Cerebellar nuclear complex (tissue), 1 donor: ENCODE measurements at places on chromosomes 1 and 21.

- DNase-seq: no peak
These were observed 158.4 kb upstream of the BACE2 start for GRCh38 chr21:41009398-41010100.

- no peak for DNase-seq
These were observed 47.0 kb downstream of the CYP2J2 start for GRCh38 chr1:59879574-59879973.

DNA sequence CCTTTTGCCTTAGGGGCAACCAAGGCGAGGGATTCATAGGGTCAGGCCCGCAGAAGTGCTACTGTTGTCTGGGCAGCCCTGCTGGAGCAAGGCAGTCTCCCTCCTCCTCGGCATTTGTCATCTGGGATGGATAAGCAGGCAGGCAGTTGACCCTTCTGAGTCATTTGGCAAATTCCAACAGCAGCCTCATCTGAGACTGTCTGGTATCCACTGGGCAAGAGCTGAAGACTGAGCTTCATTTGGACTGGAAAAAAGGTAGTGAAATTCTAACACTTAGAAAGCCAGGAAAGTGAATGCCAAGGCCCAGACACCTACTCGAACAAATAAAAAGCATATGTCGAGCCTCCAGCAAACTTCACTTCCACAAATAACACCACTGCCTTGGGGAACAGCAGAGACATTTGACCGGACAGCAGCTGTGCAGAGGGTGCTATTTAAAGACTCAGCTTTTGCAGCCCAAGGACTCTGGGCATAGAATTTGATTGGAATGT lies 4.0 kb upstream of the ZBTB40 start:
- DNase-seq: no peak

- no peak for DNase-seq
These were observed 25.2 kb downstream of the PPP2R5A start for GRCh38 chr1:212310383-212310782.

DNA sequence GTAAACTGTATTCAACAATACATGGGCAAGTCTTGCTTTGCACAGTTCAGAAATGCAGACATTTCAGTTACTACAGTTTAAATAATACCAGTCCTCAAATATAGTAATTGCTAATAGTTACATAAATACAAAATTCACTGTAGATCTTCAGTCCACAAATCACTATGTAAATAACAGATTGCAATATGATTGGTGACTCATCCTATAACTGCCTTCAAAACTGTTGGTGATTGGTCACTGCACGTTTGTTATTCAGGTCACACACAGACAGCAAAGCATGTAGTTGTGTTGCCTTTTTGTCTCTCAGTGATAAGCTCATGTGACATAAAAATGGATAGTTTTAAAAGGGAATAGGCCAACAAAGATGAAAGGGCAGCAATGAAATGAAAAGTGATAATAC lies 186.5 kb upstream of the CTTNBP2NL start:
- DNase-seq: no peak

GRCh38 chr1:203252678-203253077 lies 23.2 kb upstream of the CHIT1 start:
- no peak for DNase-seq

- DNase-seq: no peak
These were observed 2.7 kb upstream of the MYCBP start for GRCh38 chr1:38875811-38876210.

DNA sequence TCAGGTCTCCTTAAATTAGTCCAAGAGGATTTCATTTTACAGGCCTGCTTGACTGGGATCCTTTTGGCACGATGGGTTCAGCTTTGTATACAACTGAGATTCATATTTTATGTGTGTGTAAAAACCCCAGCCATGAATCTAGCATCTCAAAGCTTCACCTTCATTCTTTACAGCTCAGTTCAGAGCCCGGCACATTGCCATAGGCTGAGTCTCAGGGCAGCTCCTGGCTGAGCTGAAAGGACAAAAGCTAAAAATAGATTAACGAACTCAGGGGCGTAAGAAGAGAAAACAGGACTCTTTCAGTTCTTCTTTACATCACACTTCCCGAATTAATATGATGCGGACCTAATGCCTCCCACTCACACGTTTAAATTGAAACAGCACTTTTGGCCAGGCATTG lies 262.8 kb upstream of the PBX1 start:
- DNase-seq: no peak

- no peak for DNase-seq
These were observed 37.2 kb downstream of the DNTTIP2 start for GRCh38 chr1:93841771-93842170.

DNA sequence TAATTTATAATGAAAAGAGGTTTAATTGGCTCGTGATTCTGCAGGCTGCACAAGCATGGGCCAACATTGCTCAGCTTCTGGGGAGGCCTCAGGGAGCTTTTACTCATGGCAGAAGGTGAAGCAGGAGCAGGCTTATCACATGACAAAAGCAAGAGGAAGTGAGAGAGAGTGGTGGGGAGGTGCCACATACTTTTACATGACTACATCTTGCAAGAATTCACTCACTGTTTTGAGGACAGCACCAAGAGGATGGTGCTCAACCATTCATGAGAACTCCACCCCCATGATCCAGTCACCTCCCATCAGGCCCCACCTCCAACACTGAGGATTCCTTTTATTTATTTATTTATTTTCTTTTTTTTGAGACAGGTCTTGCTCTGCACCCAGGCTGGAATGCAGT lies 5.5 kb upstream of the PLEKHM2 start:
- DNase-seq: no peak

DNA sequence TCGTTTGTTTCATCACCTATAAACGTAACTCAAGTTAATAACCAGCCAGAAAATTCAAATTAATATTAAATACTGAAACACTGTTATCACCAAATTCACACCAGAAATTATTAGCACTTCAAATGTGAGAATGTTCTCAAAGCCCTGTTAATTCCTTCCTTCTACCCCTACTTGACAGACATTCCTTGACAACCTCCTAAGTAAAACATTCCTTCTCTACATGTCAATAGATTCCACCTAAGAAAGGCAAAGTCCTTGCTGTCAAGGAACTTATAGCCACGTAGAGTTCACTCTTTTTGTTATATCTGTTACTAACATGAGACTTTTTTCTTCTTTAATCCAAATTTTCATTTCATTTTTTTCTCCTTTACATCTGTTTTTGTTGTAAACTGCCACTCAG lies 441.5 kb downstream of the SMYD3 start:
- no peak for DNase-seq

- DNase-seq: no peak
These were observed 37.4 kb upstream of the SAMD11 start for GRCh38 chr1:886311-886710.

DNA sequence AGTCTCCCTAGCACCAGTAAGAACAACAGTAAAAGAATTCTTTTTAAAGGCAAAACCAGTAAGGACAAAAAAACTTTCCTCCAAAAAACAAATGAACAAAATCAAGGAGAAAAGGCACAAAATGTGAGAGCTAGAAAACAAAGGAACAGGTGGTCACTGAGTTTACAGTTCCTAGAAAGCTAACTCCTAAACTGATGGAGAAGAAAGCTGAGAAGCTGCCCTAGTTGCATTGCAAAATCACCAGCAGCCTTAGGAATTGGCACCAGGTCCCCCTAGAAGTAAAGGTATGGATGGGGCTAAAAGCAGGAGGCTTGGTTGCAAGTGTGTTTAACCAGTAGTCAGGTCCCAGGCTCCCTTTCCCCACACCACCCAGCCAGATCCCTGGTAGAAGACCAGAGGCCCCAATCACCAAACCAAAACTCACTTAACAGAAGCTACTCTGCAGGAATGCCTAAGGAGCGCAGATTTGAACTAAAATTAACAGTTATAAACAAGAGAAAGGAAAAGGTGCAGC lies 47.6 kb downstream of the RAB3GAP2 start:
- DNase-seq: no peak

GRCh38 chr1:61387829-61388228 lies 305.5 kb downstream of the NFIA start:
- no peak for DNase-seq

GRCh38 chr1:163069142-163069541 lies at the start of gene RGS4:
RGS4 (plus strand) TSS chr1:163069361; CDS start chr1:163069485, 124 bp downstream.
- DNase-seq: no peak

DNA sequence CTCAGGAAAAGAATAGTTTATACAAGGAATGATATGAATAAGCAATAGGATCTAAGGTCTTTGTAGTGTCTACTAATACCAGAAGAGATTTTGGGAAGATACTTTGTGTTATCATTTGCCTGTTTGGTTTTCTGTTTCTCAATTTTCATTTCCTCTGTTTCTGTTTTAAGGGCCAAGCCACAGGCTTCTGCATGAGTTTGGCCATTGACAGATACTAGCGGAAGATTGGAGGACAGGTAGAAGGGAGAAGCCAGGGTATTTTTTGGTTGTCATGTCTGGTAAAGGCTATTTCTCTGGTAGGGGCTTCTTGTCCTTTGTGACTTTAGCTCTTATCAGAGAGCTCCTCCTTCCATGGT lies 51.4 kb downstream of the HS2ST1 start:
- DNase-seq: no peak

DNA sequence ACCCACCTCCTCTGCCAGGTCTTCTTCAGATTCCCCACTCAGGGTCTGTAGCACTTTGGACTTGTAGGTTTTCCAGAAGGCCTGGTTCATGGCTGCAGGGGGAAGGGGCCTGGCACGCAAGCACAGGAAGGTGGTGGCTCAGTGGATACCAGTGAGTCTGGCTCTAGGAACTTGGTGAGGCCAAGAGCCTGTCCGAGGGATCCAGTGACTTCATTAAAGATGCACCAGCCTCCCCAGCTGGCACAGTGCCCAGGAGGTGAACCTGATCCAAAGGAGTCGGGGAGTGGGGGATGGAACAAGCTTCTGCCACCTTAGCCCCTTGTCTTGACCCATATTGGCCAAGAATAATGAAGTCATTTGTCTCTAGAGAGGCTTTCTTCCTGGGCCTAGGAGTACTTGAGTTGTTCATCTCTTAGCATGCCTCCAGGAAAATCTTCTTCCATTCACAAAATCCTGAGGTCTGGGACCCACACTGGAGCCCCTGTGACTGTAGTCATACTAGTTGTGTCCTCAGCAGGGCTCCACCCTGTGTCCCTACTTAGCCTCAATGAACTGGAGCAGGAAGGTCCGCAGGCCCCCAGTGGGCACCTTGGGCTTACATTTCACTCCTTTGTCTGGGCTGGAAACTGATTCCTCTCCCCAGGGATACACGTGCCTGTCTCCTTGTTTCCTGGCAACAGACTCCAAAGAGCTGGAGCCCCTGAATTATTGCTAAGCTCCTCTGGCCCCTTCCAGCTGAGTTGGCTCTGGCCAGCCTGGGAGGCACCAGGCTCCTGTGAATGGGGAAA lies at the start of gene C1orf232:
Gene C1orf232, minus strand, starts transcription at position 554 of the 788 bp plus-strand sequence. Its CDS starts 464 bp downstream, at position 90.
- no peak for DNase-seq

DNA sequence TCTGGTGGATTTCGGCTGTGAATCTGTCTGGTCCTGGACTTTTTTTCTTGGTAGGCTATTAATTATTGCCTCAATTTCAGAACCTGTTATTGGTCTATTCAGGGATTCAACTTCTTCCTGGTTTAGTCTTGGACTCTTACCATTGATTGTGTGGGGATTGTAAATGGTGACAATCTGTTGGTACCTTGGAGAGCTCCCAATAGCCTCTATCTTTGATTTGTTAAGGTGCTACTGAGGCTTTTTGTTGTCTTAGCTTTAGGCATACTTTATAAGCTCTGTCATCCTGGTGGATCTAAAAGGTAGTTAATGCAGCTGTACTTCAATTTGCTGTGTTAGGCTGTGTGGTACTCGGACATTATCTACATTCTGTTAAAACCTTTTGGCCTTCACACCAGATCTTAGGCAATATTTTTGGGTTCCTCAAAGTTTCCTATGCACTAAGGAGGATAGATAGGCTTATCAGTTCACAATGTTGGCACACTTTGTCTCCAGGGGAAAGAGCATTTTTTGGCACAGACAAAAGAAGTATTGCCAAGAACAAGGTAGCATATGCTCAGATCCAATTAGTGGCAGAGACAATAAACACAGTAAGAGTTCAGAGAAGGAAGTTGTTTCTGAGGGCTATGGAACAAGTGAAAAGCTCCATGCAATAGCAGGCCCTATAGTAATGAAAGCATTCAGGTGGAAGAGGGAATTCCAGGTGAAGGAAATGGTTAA lies 230.4 kb downstream of the PDE4B start:
- no peak for DNase-seq

DNA sequence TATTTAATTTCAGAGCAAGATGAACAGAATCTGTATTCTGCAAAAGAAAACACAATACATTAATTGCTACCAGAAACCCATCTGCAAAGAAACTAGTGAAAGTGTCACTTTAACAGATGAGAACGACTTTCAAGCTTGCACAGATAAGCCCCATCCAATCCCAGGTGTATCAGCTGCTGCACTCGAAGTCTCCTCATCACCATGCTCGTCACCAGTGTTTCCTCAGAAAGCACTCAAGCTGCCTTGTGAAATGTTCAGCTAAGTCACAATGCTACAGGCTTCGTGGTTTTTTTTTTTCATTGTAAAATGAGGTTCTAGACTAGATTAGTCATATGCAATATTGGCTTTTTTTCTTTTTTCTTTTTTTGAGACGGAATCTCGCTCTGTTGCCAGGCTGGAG lies 3.3 kb upstream of the TOMM20 start:
- DNase-seq: no peak

DNA sequence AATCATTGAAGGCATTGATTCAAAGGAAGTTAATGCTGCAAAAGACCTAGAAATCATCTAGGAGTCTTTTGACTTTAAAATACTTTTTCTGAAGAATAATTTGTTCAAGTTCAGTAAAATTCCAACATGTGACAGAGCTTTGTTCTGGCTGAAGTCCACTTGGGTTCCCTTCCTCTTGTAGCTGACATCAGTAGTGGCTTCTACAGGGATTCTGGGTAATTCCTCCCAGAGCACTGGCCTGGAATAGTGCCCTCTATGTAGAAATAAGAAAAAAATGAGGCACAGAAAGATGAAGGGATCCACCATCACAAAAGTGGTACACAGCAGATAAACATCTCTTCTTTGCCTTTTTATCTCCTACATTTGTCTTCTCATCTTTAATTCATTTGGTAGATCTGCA lies 548.1 kb downstream of the LTN1 start:
- no peak for DNase-seq

- no peak for DNase-seq
These were observed 7.4 kb upstream of the MIXL1 start for GRCh38 chr1:226216056-226216455.

DNA sequence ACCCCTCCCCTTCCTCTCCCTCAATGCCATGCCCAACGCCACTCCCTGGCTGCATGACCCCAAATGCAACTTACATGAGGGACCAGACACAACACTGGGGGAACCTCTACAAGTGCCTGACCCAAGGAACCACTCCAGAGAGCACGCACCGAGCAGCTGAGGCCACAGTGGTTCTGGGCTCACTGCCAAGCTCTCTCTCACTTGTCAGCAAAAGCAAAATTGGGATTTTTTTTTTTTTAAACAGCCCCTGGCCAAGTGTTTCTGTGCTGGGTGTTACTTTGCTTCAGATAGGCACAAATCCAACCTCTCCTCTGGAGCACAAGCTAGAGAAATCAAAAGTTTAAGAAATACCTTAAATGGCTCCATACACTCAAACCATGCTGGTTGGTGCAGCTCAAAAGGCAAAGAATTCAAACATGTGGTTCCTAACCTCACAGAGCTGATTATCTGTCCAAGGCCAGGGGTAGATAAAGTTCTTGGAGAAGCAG lies 363.0 kb downstream of the SETD4 start:
- DNase-seq: no peak

GRCh38 chr1:2303016-2303775 lies 75.1 kb downstream of the SKI start:
- DNase-seq: no peak

- DNase-seq: no peak
These were observed 108.8 kb downstream of the ADAMTS1 start for GRCh38 chr21:26736449-26736848.
